Ecto neural progenitor cell (in vitro differentiated cells): ENCODE measurements at places on chromosomes 6 and 20.

- DNase-seq = no peak
These were observed 140.4 kb upstream of the SUPT3H start for GRCh38 chr6:45518013-45518720.

- no peak for DNase-seq
These were observed 535.4 kb downstream of the EPM2A start for GRCh38 chr6:145199961-145200360.

DNA sequence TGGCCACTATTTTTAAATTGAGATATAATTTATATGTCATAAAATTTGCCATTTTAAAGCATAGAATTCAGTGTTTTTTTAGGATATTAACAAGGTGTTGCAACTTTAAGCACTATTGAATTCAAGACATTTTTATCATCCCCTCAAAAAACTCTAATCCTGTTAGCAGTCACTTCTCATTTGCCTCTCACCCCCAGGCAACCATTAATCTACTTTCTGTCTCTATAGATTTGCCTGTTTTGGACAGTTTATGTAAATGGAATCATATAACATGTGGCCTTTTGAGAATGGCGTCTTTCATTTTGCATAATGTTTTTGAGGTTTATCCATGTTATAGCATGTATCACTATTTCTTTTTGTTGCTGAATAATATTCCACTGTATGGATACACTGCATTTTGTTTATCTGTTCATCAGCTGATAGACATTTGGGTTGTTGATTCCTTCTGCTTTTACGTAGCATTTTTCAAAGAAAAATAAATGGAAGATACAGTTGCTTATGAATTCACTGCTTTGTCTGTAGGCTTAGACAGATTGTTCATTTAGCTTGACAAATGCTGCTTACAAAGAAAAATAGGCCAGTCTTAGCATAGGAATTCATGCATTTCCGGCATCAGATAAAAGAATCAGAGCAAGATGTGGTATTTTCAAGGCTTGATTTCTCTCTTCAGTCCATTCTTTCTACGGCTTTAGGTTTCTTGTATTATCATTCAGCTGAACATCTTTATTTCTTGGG, 52.9 kb downstream of the STK4 start:
- no peak for DNase-seq

DNA sequence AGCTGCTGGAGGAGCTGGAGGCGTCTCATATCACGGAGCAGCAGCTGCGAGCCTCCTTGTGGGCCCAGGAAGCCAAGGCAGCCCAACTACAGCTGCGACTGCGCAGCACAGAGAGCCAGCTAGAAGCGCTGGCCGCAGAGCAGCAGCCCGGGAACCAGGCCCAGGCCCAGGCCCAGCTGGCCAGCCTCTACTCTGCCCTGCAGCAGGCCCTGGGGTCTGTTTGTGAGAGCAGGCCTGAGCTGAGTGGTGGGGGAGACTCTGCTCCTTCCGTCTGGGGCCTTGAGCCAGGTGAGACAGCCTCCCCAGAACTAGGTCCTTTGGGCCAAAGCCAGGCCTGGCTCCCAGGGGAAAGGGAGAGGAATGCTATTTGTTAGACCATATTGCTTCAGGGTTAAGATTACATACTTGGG, 31.7 kb downstream of the C20orf173 start:
- DNase-seq = no peak

DNA sequence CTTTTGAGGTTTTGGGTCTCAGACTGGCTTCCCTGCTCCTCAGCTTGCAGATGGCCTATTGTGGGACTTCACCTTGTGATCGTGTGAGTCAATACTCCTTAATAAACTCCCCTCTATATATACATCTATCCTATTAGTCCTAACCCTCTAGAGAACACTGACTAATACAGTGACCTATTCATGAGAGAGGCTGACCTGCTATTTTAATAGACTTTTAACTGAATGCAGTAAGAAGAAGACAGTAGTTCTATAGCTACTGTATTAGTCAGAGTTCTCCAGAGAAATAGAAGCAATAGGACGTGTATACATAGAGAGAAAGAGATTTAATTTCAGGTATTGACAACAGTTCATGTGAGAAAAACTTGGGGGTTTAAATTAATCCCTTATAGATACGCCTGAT, 53.3 kb upstream of the SMLR1 start:
- no peak for DNase-seq

- peak; percentile 85 for DNase-seq
These were observed 17.6 kb upstream of the CDKN1A start for GRCh38 chr6:36660771-36661471.
